Fibroblast of skin of left biceps (primary cell): ENCODE measurements at places on chromosomes 4 and X.

GRCh38 chr4:73891739-73892405, 22.7 kb downstream of the CXCL1 start:
- DNase-seq = peak; percentile 97

GRCh38 chrX:148995661-148996060, 495.2 kb downstream of the AFF2 start:
- no peak for DNase-seq

- no peak for DNase-seq
Observed at GRCh38 chr4:88573995-88574394, 18.3 kb upstream of the HERC3 start.

GRCh38 chr4:158234671-158235070, 24.4 kb downstream of the TMEM144 start:
- no peak for DNase-seq

GRCh38 chr4:139534287-139534950, 21.6 kb downstream of the SETD7 start:
- no peak for DNase-seq

DNA sequence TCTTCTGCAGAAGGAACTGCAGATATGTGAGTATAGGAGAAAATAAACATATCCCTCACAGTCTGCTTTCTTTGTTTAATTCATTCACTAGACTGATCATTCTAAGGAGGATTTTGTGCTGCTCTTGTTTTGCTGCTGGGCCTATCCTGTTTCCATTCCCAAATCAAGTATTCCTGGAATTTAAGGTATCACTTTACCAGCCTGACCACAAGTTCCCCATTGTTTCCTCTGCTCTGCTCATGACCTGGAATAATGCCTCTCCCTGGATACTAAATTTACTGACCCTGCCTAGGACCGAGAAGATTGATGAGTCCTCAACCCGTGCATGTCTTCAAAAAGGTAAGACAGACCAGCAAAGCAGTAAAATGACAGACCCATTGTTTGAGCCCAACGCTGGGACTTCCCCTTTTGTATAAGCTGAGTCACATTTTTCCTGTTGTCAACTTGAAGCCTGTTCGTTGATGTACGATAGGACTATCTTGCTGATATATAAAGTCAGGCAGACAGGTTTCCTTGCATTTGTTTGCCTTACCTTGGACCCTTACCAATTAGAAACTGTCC, 85.5 kb upstream of the TET2 start:
- DNase-seq = no peak

- DNase-seq = no peak
Observed at GRCh38 chr4:56360071-56360470, 27.2 kb downstream of the AASDH start.

DNA sequence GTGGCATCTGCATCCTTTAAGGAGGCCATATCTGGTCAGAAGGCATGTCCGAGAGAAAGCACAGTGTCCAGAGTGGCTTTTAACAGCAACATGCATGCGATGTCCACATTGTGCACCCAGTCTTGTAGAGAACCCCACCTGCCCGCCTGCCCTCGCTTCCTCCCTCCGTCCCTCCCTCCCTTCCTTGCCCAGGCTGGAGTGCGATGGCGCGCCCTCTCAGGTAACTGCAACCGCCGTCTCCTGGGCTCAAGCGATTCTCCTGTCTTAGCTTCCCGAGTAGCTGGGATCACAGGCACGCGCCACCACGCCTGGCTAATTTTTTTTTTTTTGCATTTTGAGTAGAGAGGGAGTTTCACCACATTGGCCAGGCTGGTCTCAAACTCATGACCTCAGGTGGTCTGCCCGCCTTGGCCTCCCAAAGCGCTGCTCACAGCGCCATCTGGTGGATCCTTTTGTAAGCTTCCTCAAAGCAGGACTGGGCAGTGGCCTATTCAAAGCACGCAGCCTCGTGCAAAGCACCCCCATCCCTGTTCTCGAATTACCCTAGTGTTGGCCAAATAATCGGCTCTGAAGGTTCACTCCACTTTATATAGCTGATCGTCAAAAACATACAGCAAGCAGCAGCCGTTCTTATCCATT, 15.0 kb downstream of the BRCC3 start:
- no peak for DNase-seq

DNA sequence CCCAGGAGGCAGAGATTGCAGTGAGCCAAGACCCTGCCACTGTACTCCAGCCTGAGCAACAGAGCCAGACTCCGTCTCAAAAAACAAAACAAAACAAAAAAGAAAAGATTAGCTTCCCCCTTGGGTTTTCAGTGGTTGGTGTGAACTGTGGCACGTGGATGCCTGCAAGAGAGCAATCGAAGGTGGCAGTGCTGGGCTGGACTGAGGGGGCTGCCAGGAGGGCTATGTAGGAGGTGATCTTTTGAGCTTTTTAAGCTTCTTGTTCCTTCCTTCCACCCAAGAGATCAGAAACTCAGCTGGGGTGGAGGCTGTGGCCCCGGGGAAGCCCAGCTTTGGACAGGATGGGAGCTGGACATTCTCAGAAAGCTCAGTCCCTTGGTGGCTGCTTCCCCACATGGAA, 49.6 kb downstream of the PRPS1 start:
- DNase-seq = no peak

DNA sequence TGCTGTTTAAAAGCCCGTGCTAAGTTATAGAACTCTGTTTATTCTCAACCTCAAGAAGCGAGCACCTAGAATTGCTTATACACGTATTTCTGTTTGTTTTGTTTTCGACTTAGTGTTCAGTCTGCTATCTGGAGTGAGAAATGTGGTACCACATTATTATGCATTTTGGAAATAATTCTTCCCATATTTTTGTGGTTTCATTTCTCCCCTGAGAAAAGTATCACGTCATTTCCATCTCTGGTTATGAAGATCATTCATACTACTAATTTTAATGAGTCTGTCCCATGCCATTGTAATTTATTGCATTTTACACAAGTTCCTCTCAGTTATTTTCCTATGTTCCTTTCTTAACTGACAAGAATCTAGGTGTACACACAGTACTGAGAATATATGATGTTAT, 186.0 kb downstream of the DCHS2 start:
- peak; percentile 19 for DNase-seq

- no peak for DNase-seq
Observed at GRCh38 chrX:129984111-129984958, 1.9 kb downstream of the BCORL1 start.

- no peak for DNase-seq
Observed at GRCh38 chrX:57902633-57903032, 7.6 kb downstream of the ZXDA start.

- no peak for DNase-seq
Observed at GRCh38 chr4:140865253-140866217, 109.3 kb upstream of the TBC1D9 start.

GRCh38 chrX:68719181-68719903, 71.9 kb downstream of the STARD8 start:
- no peak for DNase-seq

GRCh38 chr4:74016068-74016467, 17.6 kb upstream of the CXCL5 start:
- no peak for DNase-seq

GRCh38 chrX:46573331-46573891, at the start of gene CHST7:
TSS of gene CHST7 (plus strand) at chrX:46573765. CDS start at chrX:46573932, 167 bp downstream.
- no peak for DNase-seq

DNA sequence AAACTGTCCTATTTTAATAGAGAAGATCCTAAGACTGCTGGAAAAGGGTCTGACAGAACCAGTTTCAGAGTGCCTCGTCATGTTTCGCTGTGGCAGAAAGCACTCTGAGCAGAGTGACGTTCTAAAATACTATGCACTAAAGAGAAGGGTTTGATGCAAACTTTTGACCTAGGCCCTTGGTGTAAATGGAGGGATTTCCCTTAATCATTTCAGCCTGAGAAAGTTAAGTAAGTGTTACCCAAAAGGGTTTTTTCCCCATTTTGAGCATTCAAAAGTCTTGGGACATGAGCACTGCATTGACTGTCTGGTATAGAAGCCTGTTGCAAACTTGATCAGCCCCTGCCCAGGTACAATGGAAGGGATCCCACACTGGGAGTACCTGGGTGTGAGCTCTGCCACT, 157.5 kb upstream of the ATOH1 start:
- no peak for DNase-seq

DNA sequence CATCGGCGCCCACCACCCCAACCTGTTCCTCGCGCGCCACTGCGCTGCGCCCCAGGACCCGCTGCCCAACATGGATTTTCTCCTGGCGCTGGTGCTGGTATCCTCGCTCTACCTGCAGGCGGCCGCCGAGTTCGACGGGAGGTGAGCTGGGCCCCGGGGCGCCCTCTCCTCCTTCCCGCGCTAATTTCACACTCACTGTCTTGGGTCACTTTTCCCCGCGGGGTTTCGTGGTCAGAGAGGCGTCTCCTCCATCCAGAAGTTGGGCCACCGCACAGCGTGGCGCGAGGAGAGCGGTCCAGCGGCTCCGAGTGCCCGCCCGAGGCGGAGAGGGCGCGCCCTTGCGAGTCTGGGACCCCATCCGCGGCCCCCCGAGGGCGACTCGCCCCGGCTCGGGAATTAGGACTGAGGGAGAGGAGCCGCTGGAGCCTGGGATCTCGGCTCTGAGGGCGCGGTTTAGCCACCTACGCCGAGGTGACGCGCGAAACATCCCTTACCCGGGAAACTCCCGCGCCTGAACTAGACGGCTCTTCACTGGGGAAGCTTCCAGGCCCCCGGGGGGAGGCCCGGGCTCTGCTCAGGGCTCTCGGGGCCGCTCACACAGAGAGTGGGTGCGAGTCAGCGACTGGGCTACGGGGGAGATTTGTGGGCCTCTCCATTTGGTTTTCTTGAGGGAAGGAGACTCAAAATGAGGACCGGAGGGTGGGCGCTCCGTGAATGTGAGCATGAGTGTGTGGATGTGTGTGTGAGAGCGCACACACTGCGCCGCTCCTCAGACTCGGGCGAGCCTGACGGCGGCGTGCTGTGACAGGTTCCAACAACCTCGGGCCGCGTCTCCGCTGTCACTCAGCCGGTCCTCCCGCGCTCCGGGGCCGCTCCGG, 551 bp downstream of the NPNT start:
- DNase-seq = no peak

- DNase-seq = no peak
Observed at GRCh38 chrX:155031657-155032056, 5.0 kb downstream of the FUNDC2 start.

DNA sequence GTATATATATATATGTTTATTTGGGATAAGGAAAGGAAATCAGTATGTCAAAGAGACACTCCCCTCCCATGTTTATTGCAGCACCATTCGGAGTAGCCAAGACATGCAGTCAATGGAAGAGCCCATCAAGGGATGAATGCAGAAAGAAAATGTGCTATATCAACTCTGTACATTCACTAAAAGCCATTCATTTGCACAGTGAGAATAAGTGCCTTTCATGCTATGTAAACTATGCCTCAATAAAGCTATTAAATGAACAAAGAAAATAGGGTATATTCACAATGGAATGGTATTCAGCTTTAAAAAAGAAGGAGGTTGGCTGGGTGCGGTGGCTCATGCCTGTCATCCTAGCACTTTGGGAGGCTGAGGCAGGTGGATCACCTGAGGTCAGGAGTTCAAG, 20.3 kb downstream of the CD99 start:
- DNase-seq = no peak

DNA sequence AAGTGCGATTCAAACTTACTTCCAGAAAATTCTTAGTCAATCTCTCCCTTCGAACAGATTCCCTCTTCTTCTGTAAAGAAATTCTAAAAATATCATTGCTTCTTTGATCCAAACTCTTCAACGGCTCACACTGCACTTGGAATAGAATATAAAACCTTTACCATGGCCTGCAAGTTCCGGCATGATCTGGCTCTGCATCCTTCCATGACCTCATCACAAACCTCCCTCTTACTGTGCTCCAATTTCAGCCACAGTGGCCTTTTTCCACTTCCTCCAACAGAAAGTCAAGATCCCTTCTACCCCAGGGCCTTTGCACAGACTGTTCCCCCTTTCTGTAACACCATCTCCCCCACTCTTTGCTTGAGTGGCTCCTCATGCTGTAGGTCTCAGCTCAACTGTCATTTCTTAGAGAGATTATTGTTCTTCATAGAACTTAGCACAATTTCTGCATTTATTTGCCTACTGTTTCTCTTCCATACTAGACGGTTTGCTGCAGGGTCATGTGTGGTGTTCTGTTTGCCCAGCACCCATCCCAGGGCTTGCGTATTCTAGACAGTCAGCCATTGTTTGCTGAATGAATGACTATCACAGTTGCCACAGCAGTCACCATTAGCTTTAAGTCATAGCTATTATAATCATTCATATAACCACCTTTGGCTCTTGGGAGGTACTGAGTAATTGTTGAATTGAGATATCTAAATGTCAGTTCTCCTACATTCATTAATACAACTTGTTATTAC, 1.9 kb upstream of the STOX2 start:
- DNase-seq = no peak

DNA sequence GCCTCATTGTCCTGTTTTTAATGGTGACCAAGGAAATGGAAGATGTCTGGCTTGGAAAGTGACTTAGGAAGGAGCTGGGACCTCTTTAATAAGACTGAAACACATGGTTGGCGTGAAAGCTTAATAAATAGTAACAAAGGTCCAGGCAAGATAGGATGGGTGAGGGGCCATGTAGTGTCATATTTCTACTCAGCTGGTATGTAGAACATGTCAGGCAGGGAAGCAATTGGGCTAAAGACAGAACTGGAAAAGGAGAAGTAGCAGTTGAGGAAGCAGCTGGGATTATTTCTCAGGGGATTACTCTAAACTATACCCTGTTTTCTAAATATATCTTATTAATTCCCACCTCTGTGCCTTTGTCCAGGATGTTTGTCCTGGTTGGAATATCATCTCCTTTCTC, 18.6 kb downstream of the ITGB1BP2 start:
- no peak for DNase-seq

- no peak for DNase-seq
Observed at GRCh38 chr4:80646061-80646460, 310.5 kb downstream of the CFAP299 start.

DNA sequence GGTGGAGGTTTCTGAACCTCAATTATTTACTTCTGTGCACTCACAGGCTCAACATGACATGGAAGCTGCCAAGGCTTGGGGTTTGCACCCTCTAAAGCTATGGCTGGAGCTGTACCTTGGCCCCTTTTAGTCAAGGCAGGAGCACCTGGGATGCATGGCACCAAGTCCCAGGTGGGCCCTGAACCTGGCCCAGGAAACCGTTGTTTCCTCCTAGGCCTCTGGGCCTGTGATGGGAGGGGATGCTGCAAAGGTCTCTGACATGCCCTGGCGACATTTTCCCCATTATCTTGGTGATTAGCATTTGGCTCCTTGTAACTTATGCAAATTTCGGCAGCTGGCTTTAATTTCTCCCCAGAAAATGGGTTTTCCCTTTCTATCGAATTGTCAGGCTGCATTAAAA, 726.1 kb upstream of the POU3F4 start:
- no peak for DNase-seq

GRCh38 chrX:71996826-71997225, 86.2 kb downstream of the NHSL2 start:
- no peak for DNase-seq

DNA sequence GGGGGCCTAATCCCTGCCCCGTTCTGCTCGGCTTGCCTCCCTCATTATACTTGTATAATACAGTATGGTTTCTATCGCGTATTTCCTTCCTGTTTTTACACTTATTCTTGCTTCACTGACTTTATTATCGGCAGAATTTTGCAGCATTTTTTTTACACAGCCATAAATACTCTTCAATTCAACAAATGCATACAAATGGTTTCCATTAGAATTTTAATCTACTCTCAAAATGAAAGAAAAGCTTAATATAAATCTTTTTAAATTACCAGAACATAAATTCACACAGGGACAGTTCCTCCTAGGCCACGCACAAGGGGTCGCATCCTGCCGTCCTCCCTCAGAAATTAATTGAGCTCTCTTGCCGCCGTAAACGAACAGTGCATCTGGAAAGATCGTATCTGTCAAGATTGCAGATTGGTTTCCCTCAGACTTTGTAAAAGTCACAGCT, 42.9 kb downstream of the DCTD start:
- no peak for DNase-seq
